Activated CD4-positive, alpha-beta T cell treated with anti-CD3 and anti-CD28 coated beads, Interleukin-2, amount 50 U/mL, for 1 hour (primary cell): ENCODE measurements at places on chromosomes 6 and 20.

- DNase-seq, result no peak
Observed at GRCh38 chr20:62572980-62573379, 69.3 kb upstream of the SLCO4A1 start.

DNA sequence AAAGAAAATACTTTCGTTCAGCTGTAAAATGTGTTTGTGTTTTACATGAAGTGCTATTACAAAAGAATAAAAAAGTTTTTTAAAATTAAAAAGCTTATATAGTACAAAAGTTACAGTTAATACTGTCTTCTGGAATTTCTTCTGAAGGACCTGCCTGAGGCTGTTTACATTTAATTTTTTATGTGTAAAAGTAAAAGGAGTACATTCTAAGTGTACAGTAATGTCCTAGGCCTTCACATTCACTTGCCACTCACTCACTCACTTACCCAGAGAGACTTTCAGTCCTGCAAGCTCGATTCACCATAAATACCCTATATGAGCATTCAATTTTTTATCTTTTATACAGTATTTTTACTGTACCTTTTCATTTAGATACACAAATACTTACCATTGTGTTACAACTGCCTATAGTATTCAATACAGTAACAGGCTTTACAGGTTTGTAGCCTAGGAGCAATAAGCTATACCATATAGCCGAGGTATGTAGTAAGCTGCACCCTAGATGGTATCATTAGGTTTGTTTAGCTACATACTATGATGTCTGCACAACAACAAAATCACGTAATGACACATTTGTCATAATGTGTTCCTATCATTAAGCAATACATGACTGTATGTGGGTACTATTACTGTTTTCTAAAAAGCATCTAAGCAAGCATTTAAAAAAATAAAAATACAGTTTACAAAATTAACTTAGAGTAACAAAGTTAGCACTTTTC lies 33.0 kb downstream of the RNF146 start:
- DNase-seq, result no peak

DNA sequence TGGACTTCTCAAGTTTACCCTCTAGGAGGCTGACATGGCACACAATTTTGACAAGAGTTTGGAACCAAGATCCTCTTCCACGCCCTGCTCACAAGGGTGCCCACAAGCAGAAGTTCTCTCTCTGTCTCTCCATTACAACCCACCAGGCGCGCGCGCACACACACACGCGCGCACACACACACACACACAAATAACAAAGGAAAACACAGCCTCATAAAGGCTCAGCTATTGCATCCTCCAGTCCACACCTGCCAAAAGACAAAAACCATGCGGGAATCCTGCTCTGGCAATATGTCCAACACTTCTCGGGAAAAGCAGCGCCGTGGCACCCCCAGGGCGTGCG lies 870 bp downstream of the PAK5 start:
- DNase-seq, result no peak

DNA sequence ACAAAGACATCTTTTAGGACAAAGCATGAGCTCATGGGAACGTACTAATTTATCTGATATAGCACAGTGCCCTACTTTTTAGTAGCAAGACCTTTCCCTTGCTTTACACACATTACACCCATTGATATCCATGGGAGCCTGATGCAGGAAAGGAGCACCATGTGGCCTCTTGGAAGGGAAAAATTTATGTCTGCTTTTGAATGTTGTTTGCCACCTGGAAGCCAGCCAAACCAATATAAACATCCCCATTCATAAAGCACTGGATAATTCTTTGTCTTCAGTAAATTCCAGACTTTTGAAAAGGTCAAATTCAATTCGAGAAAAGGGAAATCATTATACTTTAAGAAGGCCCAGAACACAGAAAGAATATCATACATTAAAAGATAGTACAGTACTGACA lies 152.3 kb upstream of the BEND6 start:
- no peak for DNase-seq

- no peak for DNase-seq
Observed at GRCh38 chr20:2238601-2239000, 57.2 kb upstream of the TGM3 start.

DNA sequence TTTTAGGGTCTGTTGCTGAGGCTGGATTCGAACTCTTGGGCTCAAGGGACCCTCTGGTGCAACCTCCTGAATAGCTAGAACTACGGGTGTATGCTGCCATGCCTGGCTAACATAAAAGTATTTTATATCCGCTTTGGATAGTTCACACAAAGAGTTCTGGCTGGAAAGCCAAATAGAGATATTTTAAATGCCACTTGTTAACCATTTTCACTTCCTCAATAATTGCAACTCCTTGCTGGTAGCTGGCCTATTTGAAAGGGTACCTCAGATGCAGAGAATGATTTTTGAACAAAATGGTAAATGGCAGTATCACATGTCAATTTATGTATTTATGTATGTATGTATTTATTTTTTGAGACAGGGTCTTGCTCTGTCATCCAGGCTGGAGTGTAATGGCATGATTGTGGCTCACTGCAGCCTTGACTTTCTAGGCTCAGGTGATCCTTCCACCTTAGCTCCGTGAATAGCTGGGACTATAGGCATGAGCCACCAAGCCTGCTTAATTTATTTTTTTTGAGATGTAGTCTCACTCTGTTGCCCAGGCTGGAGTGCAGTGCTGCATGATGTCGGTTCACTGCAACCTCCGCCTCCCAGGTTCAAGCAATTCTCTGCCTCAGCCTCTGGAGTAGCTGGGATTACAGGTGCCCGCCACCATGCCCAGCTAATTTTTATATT lies 12.9 kb upstream of the JARID2 start:
- no peak for DNase-seq
